KG1 (cell line): ENCODE measurements at places on chromosomes 7 and 10.
A peak's percentile ranks its signal among the peaks of the same experiment; 100 is the strongest.

GRCh38 chr10:117363028-117363427 lies 12.2 kb downstream of the PDZD8 start:
- no peak for DNase-seq

DNA sequence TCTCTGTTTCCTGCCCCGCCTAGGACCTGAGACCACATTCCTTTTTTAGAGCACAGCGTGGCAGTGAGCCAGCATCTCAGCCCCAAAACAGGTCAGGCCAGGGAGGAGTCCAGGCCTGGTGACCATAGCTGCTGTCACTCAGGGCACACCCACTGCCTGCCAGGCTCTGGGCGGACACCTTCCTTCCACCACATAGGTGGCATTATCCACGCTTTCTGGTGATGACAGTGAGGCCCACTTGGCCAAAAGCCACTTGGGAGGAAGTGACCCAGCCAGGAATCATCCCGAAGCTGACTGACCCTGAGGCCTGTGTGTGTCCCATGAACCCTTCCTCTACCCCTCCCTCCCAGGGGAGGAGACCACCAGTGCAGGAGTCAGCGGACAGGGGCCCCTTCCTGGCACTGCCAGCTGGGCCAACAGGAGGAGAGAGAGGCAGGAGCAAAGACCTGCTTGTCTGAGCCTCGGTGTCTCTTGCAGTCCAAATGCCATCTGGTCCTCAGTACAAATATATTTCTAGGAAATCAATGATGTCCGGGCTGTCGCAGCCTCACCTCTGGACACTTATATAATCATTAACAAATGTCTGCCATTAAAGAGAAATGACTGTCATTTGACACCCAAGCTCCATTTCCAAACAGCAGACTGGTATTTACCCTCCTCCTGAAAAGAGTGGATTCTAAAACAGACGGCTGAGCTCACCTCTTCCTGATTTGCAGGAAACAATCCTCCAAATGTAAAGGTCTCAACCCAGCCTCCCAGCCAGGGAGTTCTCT lies 63.0 kb downstream of the ABRAXAS2 start:
- no peak for DNase-seq

GRCh38 chr10:44801383-44802327 lies 109.5 kb upstream of the TMEM72 start:
- DNase-seq = no peak

GRCh38 chr10:96683065-96683464 lies 37.2 kb downstream of the PIK3AP1 start:
- no peak for DNase-seq

- DNase-seq = no peak
Observed at GRCh38 chr10:121684276-121684675, 86.0 kb upstream of the FGFR2 start.

GRCh38 chr7:22814261-22815208 lies 8.1 kb downstream of the TOMM7 start:
- no peak for DNase-seq

GRCh38 chr7:157129200-157129599 lies 9.5 kb upstream of the UBE3C start:
- DNase-seq = no peak

DNA sequence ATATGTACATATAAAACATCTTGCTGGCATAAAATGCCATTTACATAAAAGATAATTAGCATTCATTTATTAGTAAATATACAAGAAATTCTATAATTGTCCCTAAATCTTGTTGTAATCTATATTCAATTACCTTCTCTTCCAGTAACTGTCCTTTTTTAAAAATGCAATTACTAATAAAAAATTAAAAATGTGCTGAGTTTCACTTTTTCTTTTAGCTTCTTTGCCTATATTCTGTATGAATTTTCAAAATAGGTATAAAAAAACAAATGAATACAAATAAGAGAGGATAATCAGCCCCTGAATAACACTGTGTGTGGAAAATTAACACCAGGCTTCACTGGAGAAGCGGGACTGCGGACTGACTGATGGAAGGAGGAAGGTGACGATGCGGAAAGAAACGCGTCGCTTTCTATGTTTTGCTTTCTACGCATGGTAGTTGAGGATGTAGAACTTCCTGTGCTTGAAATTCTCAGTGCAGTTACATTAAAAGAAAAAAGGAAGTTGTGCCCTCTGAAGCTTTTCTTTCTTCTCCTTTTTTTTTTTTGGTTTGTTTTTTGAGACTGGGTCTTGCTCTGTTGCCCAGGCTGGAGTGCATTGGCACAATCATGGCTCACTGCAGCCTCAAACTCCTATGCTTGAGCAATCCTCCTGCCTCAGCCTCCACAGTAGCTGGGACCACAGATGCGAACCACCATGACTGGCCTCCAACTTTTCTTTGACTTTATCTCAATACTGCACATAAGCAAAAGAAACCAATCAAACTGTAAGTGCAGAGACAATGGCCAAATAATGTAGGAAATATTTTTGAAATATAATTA lies 7.4 kb upstream of the ZMYND11 start:
- DNase-seq = peak; percentile 66

- DNase-seq = no peak
Observed at GRCh38 chr10:37952043-37952755, 24.2 kb downstream of the ZNF25 start.

DNA sequence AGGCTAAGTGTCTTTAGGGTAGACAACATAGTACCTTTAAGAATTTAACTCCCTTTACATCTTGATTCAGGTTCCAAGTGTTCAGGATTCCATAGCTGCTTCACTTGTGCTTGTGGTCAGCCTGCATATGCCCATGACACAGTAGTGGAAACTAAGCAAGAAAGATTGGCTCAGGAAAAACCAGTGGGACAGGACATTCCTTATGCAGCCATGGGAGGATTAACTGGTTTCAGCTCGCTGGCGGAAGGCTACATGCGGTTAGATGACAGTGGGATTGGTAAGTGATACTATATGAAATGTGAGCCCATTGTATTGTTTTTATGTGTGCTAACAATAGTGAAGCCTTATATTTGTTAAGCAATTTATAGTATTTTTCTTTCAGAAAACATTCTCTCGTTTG lies 11.3 kb downstream of the FAM221A start:
- DNase-seq = no peak

GRCh38 chr7:115775981-115776380 lies 254.6 kb downstream of the TFEC start:
- no peak for DNase-seq

DNA sequence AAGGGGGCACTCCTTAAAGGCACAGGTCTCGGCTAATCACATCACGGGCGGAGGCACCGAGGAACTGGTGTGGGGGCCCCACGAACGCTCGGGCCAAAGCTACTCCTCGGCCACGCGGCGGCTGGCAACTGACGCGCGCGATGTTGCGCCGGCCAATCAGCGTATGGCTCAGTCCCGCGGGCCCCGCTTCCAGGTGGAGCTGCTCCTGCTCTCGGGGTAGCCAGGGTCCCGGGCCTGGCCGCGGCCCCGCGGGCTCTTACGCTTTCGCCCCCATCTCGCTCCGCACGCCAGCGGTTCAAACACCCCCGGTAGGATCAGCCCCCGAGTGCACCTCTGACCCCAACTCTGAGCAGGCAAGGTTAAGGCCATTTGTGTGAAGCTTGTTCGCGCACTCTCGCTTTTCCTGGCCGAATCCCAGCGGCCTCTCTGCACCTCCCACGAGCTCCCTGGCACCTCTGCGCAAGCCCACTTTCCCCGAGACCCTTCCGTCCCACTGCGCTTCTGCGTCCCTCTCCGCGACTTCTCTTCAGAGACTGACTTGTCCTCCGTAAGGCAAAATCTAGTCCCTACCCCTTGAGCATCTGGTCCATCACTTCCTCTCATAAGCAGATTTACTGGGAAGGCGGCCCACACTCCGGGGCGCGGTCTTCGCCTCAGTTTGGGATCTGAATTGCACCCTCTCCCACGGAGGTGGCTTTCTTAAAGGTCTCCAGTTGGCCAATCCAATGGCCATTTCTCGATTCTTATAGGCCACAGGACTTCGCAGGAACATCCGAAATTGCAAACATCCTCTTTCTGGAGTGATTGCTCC lies 200.9 kb upstream of the TBX20 start:
- no peak for DNase-seq

DNA sequence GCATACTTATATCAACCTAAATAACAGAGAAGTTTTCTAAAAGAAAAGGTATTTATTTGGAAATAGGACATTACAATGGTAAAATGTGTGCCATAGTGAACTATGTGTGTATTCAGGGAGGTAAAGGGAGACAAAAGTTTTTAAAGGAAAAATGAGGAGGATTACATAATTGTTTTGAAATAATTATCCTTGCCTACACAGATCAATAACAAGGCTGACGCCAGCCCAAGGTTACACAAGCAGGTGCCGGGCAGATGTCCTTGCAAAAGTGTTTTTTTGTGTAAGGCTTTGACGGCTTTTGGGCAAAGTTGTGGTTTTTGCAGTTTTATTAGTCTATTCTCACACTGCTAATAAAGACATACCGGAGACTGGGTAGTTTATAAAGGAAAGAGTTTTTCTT lies 22.7 kb upstream of the SLC35B4 start:
- DNase-seq = no peak

DNA sequence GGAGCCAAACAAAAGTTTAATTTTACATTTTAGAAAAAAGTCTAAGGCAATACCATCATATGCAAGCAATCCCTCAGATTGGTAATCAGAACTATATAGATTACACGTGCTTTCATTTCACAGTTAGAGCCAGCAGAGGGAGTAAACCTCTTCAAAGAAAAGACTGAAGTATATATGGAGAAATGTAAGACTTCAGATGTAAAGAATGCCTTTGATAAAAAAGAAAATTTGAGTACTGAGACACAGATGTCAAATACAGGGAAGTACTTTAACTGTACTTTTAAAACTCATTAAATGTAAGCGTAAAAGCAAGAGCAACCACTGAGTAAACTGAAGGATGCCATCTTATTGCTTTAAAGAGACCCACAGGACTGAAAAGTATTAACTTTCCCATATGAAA lies 101.4 kb upstream of the FAM133B start:
- DNase-seq = no peak

- DNase-seq = no peak
Observed at GRCh38 chr7:3915337-3915878, 614.4 kb downstream of the SDK1 start.

DNA sequence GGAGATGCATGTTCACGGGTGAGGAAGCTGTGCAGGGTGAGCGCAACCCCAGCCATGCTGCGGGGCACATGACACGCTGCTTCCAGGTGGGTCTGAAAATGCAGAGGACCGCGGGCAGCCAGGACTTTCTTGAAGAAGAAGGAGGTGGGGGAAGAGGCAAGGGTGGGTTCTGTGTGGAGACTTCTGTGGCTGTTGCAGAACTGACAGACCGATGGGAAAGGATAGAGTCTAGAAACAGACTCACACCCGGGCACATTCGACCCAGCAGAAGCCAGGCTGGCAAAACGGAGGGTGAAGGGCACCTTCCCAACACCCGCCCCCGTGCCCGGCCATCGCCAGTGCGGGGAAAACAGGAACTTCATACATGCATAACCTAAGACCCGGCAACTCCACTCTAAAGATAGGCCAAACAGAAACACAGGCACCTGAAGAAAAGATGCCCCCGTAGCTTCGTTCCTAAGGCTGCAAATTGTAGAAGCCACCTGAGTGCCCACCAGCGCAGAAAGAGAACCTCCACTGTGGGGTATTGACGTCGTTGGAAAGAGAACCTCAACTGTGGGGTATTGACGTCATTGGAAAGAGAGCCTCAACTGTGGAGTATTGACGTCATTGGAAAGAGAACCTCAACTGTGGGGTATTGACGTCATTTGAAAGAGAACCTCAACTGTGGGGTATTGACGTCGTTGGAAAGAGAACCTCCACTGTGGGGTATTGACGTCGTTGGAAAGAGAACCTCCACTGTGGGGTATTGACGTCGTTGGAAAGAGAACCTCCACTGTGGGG lies 4.8 kb upstream of the KNDC1 start:
- no peak for DNase-seq

DNA sequence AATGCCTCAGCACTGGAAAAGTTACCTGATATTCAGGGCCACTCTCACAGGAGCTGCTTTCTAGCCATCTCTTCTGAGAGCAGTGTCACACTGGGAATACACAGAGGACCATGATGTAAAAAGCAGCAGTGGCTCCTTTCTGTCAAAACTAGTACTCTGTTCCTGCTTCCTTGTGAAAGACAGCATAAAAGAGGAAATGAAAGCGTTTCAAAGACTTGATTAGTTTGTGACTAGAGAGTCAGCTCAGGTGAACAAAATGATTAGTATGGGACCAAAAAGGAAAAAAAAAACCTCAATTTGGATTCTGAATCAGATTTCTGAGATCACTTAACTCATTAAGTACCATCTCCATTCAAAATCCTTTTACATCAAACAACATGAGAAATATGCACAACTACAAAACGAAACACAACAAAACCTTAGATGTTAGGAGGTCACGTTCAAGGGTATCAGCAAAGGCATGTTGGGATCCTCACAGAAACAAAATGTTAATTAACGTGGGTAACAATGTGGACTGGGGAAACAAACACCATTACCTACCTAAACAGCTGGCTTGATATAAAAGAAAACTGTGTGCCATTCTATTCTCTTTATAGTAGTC lies 103.7 kb downstream of the MACC1 start:
- no peak for DNase-seq

DNA sequence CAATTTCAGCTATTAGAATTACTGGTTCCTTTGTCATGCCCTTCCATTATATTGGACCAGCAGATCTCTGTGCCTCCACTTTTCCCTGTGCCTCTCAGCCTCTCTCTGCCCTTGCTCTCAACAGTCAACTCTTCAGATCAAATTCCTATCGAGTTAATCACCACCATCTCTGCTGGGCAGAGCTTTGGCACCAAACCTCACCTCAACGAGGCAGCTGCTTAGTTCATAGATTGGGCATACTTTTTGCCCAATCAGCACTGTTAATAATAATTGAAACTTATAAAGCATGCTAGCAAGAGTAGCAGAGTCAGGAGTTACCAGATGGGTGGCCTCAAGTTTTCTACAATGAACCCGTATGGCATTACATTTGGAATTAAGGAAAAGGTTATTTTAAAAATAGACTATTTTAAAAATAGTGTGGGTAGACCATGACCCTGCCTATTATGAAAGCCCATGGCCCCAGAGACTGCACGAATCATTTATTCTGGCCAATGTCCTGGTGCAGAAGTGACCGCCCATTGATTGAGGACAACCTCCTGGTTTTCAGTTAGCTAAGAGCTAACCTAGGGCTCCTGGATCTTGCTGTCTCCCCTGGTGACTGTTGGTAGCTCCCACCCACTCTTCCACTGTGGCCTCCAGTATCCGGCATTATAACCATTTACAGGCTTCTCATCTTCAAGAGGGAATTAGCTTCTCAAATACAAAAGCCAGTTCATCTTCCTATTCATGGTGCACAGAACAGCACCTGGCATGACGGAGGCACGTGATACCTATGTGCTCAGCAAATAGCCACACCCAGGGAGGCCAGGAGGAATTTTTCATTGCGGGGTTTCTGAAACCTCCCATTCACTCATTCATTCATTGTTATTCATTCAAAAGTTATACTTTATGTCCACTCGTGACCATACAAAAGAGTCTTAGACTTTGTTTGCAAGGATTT lies 265.4 kb downstream of the INHBA start:
- no peak for DNase-seq

GRCh38 chr7:116570306-116570705 lies 45.5 kb downstream of the CAV1 start:
- no peak for DNase-seq
